ENCODE measurements at places on chromosomes 3 and 15. TPM values are rescaled to one million over a fixed set of nuclear protein-coding genes. Genes with fewer than 3 reads are reported as not detected.
A peak's percentile ranks its signal among the peaks of the same experiment; 100 is the strongest.

- H3K4me3 ChIP-seq = no peak overlapping the region
- no peaks in the 10 kb centered on the region for H3K4me1 ChIP-seq
- no peaks in the 10 kb centered on the region for H3K27me3 ChIP-seq
- no peaks in the 10 kb centered on the region for H3K36me3 ChIP-seq
- H3K27ac ChIP-seq = no peak overlapping the region
Observed at GRCh38 chr15:32898414-32898813, 180.6 kb downstream of the GREM1 start.

- peak; percentile 37 for ATAC-seq
- H3K4me1 ChIP-seq = peaks cover 11% of the 10 kb centered on the region
- no peaks in the 10 kb centered on the region for H3K27me3 ChIP-seq
- peak overlapping the region; percentile 88 for H3K27ac ChIP-seq
Observed at GRCh38 chr3:113212150-113212843, 940 bp downstream of the BOC start.

DNA sequence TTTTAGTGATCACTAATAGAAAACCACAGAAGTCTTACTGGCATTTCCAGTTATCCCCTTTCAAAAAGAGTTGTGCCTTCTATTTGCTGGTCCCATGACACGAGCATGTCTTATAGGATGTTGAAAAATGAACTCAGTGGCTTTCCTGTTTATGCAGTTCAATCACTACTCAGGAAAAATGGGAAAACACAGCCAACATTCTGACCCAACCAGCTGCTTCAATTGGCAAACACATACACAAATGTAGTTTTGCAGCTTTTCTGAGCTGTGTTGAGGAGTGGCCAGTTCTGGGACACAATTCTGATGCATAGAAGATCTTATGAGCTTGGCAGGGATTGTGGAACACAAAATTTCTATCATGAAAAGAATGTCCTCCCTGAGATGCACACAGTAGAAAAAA lies 40.3 kb downstream of the FSTL1 start:
- H3K27me3 ChIP-seq = no peaks in the 10 kb centered on the region
- H3K36me3 ChIP-seq = peaks cover 84% of the 10 kb centered on the region
- no peak overlapping the region for H3K27ac ChIP-seq
- H3K4me3 ChIP-seq = no peak overlapping the region
- no peaks in the 10 kb centered on the region for H3K4me1 ChIP-seq

DNA sequence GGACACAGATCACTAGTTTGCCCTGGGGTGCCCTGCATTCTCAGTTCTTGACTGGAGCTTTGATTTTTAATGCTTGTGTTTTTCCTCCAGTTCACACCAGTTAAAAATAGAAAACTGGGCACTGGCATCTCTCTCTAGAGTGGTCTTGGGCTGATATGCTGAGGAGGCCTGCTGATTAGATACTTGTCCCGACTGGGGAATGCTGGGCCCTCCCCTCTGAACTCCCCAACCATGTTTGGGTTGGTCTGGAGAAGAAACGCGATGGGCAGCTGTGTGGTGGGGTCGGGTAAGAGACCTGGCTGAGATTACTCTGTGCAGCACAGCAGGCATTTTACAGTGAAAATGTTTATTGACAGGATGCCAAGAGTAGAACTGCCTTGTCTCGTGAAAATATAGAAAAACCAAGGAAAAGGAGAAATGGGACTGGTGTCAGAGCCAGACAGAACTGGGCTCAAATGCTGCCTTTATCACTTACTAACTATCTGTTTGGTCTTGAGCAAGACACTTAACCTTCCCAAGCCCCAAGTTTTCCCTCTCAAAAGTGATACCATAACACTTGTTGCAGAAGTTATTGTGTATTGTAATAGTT lies 1.6 kb upstream of the ACTC1 start:
- peaks cover 27% of the 10 kb centered on the region for H3K4me1 ChIP-seq
- no peak overlapping the region for H3K4me3 ChIP-seq
- no peak overlapping the region for H3K27ac ChIP-seq

- peak; percentile 77 for ATAC-seq
- H3K27ac ChIP-seq = peak overlapping the region; percentile 54
- H3K36me3 ChIP-seq = no peaks in the 10 kb centered on the region
- H3K27me3 ChIP-seq = no peaks in the 10 kb centered on the region
- H3K4me3 ChIP-seq = no peak overlapping the region
- H3K4me1 ChIP-seq = no peaks in the 10 kb centered on the region
Observed at GRCh38 chr15:78047761-78048627, 29.5 kb downstream of the TBC1D2B start.

DNA sequence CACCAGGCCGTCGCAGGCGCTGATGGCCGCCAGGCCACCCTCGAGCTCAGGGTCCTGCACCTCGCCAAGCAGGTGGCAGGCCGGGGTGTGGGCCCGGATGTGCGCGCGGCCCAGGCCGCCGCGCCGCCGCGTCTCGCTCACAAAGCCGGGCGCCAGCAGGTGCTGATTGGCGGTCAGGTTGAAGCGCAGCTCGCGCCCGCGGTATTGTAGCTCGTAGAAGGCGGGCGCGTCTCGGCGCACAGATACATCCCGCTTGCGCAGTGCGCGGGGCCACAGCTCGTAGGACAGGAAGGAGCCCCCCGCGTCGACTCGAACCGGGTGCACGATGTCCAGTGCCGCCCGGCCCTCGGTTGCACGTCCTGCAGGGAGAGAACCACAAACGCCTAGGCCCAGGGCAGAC lies 11.1 kb downstream of the ADAMTS7 start:
- ATAC-seq = no peak
- no peak overlapping the region for H3K27ac ChIP-seq

- H3K27ac ChIP-seq = no peak overlapping the region
- H3K4me1 ChIP-seq = no peaks in the 10 kb centered on the region
- H3K27me3 ChIP-seq = no peaks in the 10 kb centered on the region
- no peak overlapping the region for H3K4me3 ChIP-seq
- no peaks in the 10 kb centered on the region for H3K36me3 ChIP-seq
Observed at GRCh38 chr3:116980099-116980498, 270.5 kb downstream of the TUSC7 start.

DNA sequence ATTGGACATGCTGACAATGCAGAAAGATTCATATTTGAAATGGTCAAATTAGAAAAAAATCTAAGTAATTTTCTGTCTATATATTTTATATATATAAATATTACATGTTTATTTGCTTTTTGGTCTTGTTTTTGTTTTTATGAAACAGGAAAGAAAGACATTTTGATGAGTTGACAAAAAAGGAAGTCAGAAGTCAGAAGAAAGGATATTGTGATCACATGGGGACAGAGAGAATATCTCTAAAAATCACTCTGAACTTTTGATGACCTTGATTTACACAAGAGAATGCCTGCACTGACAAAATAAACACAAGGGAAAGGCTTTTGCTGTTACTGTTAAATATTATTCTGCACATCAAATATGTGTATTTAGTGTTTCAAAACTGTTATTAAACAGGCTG lies 811.2 kb downstream of the SI start:
- H3K27me3 ChIP-seq = no peaks in the 10 kb centered on the region
- no peak for ATAC-seq
- H3K4me3 ChIP-seq = no peak overlapping the region
- H3K27ac ChIP-seq = no peak overlapping the region

Gene GOLGA6L7
- total RNA-seq = not detected

DNA sequence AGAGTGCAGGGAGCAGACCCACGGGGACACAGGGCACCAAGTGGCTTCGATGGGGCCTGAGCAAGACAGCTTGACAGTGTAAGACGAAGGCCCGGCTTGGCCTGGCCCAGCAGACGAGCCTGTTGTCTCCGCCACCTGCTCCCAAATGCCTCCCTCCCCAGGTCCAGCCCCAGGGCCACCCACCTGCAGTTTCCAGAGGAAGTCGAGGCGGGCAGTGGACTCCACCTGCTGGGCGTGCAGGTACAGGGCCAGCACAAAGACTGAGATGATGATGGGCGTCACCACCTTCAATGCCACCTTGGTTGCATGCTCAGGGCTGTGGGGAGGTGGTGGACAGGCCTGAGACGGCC lies 94.1 kb downstream of the SEC22A start:
- peaks cover 100% of the 10 kb centered on the region for H3K36me3 ChIP-seq
- no peaks in the 10 kb centered on the region for H3K4me1 ChIP-seq
- H3K27ac ChIP-seq = no peak overlapping the region
- no peaks in the 10 kb centered on the region for H3K27me3 ChIP-seq

Gene MST1R
- total RNA-seq = 2.5 TPM
